Mammary epithelial cell (primary cell): ENCODE measurements at places on chromosomes 6 and 20. TPM values are rescaled to one million over a fixed set of nuclear protein-coding genes. Genes with fewer than 3 reads are reported as not detected.

Gene OR2B6
- polyA plus RNA-seq, result not detected

Gene EPPIN
- polyA plus RNA-seq, result not detected

Gene OTOR
- polyA plus RNA-seq, result not detected

Gene SULF2
- polyA plus RNA-seq, result 44.0 TPM

Gene MUCL3
- polyA plus RNA-seq, result 0.03 TPM

Gene LY6G6F
- not detected for polyA plus RNA-seq

Gene MCHR2
- not detected for polyA plus RNA-seq

Gene MYT1
- polyA plus RNA-seq, result 0.02 TPM

GRCh38 chr6:97765461-97765860 is 482.4 kb upstream of the MMS22L start:
- no peak for DNase-seq

DNA sequence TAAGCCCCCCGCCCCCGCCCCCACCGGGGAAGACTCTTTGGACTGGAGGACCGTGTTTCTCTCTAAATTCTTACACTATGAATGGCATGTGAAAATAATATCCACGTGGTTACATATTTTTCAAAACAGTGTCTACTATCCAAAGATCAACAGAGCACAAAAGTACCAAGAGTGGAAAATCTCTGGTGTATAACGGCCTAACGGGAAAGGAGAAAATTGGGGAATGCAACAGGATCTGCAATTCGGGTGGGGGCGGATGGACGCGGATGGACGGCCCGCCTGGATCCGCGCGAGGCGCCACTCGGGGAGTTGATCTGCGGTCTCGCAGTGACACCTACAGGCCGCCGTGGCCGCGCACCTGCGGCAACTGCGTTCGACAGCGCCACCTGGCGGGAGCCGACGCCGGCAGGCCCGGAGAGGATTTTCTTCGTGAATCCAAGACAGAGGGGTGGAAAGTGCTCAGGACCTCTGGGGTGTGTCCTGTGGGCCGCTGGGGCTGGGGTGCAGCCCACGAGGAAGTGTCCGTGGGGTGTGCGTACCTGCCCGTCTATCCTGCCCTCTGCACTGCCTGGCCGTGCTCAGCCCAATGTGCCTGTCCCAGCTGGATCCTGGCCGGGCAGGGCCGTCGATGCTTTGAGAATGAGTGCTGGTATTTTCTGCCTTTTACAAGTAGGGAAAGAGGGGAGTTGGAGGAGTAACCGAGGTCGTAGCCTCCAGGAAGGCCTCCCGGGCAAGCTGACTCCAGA is 18.6 kb downstream of the ANKRD60 start:
- DNase-seq, result peak; percentile 48

GRCh38 chr6:148538261-148539190 is 195.9 kb downstream of the SASH1 start:
- no peak for DNase-seq

GRCh38 chr6:167571550-167571949 is 246.7 kb downstream of the TTLL2 start:
- DNase-seq, result no peak

DNA sequence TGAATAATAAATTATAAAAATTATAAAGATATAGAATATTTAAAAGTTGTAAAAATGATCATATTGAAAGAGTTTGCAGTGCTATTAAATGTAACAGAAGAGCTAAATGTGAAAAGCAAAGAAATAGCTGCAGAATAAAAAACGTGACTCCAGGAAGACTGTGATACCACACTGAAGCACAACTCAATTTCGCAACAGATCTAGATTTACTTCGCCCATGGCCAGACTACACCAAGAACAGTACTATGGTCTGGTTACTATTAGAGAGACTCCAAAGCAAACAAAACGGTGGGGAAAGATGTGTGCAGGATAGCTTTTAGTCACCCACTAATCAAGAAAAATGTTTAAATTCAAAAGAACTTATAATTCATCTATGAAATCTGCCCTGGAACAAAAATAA is 1.9 kb downstream of the CHD6 start:
- DNase-seq, result no peak

DNA sequence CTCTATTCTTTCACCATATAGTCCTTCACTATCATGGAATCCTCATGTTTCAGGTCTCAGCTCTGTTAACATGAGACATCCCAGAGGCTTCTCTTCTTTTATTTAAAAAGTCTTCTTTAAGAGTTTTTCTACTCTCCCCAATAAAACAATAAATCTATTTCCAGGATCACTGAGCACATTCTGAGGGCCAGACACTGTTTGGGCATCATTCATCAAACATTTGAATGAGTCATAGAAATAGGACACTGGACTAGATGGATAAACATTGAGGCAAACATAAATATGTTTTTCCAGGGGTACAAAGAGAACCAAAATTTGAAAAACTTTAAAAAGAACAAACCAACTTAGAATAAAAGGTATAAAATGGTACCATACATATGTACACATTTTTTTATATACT is 554.4 kb downstream of the KIF16B start:
- DNase-seq, result peak; percentile 12

DNA sequence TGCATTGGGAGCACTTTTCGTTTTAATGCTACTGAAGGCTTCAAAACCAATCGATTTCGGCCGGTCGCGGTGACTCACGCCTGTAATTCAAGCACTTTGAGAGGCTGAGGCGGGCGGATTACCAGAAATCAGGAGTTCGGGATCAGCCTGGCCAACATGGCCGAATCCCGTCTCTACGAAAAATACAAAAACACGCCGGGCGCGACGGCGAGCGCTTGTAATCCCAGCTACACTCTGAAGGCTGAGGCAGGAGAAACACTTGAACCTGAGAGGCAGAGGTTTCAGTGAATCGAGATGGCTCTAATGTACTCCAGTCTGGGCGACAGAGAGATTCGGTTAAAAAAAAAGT is 58.4 kb downstream of the TRIM38 start:
- peak; percentile 54 for DNase-seq

- DNase-seq, result no peak
These were observed 20.0 kb downstream of the PRPF6 start for GRCh38 chr20:64000906-64001305.

- DNase-seq, result no peak
These were observed 229.7 kb upstream of the MARCKS start for GRCh38 chr6:113627480-113627879.

- no peak for DNase-seq
These were observed 8.4 kb upstream of the GABRR2 start for GRCh38 chr6:89323511-89323971.

DNA sequence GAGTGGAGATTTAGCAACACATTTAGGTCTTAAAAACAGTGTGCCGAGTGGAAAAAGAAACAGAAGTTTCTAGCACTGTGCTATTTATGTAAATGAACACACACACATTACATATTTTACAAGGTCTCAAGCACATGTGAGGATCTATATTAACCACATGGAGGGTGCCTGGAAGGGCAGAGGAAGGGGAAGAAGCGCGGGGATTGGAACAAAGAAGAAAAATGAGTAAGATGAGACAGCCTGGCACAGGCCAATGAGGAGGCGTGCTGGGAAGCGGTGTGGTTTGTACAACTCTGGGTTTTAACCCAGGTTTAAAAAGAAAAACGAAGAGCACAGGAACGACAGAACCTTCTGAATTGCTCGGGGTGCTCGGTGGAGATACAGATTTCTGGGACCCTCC is 5.7 kb downstream of the KCNG1 start:
- no peak for DNase-seq

- no peak for DNase-seq
These were observed 16.7 kb upstream of the LMBRD1 start for GRCh38 chr6:69813508-69813907.

DNA sequence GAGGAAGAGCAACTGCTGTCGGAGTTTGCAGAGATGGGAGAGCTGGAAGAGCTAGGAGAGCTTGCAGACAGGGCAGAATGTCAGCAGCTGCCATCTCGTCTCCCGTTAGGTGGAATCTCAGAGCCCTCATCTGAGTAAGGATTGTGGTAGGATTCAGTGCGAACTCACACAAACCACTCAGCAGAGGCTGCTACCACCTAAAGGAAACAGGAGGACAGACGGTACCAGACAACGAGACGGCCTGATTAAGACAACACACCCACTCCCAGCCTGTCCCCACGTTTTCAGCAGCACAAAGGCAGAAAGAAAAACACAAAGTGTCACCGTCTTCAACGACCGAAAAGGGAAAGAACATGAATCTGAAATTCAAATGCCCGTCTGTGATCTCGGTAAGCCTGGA is 4.1 kb downstream of the LEMD2 start:
- no peak for DNase-seq

DNA sequence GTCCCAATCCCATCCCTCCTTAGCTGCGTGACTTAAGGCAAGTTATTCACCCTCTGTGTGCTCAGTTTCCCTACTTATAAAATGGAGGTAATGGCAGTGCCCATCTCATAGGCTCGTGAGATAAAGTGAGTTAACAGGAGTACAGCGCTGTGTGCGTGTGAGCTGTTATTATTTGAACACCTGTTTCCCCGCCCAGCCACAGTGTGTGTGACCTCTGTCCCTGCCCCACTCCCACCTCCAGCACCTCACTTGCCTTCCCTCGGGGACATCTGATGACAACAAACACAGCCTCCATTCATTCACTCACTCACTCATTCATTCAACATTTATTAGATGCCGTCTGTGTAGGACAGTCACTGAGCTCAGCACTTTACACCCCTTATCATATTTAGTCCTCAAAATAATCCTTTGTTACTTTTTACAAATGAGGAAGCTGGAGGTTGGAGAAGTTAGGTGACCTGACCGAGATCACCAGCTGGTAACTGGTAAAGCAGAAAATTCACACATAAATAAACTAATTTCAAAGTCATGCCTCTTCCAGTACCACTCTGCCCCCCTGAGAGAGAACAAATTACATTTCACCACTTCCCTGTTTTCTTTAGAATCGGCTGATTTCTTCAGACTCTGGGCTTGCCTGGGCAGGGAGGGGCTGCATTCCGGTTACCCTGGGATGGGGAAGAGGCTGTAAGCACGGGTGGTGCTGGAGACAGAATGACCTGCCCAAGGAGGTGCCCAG is 58.6 kb downstream of the CPNE5 start:
- peak; percentile 11 for DNase-seq

DNA sequence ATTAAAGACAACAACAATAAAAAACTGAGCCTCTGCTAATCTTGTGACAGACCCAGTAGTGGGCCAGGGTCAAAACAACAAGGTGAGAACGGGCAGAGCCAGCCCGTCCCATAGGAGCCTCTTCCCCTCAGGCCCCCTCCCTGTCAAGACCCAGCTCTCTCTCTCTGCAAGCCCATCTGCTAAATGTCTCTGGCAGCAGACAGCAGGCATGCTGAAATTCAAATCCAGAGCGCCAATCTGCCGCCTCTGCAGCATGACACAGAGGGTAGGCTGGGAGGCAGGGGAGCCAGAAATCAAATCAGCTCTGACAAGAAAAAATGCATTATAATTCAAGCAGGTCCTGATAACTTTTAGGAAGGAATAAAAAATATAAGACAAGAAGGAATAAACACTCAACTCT is 26.3 kb downstream of the METTL24 start:
- no peak for DNase-seq

GRCh38 chr20:44449864-44450263 is 25.8 kb upstream of the TTPAL start:
- DNase-seq, result no peak

DNA sequence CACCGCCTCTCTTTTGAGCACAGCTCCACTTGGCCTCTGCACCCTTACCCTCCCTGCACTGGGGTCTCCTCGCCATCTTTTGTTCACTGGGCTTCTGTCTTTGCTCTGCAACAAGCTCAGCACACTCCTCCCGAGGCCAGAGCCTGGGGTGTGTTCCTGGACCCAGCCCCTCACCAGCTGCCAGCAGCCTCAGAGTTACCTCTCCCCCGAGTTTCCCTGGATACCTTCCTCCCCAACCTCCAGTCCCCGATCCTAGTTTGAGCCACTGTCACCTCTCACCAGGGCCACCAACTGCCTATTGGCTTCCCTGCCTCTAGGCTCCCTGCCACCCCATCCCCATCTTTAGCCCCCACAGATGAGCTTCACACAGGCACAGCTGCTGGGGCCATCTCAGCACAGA is 12.3 kb downstream of the CYP21A2 start:
- DNase-seq, result no peak

GRCh38 chr6:73727114-73727513 is 31.1 kb downstream of the CD109 start:
- DNase-seq, result no peak

DNA sequence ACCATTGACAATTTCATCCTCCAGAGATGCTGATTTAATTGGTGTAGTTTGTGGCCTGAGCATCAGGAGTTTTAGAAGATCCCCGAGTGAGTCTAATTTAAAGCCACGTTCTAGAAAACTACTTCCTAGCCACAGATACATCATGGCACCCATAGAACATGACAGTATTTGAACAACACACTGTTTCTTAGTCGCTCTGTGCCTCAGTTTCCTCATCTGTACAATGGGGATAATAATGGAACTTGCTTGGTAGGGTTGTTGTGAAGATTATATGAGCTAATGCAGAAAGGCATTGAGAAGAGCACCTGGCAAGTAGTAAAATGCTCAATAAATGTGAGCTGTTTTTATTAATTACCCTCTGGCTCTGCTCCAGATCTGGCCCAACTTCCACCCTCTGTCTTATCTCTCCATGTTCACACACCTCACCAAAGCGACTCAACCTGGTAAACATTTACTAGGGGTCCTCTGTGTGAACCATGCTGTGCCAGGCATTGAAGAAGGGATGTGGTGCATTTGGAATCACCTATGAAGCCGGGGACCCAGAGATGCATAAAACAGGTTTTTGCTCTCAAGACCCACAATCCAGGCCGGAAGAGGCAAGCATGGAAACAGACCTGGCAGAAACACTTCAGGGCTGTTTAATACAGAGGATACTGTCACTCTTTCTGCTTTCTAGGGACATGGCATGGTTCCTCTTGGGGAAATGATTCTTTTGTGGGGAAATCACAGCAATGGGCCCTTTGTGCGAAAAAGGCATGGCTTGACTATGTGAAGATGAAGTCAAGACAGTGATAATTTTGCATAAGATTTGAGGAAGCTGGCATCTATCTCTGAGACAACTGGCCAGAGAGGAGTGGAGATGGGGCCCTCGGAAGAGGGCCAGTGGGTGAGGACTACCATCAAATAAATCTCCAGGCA is 16.2 kb upstream of the MRPS18A start:
- DNase-seq, result no peak

DNA sequence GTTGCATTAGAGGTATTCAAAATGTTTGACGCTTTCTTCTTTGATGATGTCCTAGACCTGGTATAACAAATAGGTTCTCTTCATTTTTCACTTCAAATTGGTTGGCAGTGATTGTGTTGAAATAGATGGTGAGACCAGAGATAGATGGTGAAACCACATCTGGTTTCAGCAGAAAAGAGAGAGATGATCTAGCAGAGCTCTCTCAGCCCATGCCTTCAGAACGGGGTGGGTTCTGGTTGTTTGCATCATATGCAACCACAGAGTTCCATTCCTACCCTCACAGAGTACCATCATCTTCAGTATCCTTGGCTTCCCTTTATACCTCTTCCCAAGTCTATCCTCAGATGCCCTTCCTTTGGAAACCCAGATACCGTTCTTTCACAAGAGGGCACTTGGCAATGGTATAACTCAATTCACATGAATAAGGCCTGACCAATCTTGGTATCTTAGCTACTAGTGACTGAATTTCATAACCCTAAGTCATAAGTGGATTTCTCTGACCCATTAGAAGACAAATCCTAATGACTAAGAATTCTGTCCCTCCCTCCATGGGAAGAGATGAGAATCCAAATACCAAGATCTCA is 93.7 kb downstream of the UBE3D start:
- no peak for DNase-seq

- DNase-seq, result no peak
These were observed 3.9 kb downstream of the CDKAL1 start for GRCh38 chr6:20538131-20538662.

GRCh38 chr20:18004384-18005031 is 35.7 kb downstream of the MGME1 start:
- DNase-seq, result no peak

GRCh38 chr6:42158011-42158410 is 15.2 kb upstream of the GUCA1A start:
- DNase-seq, result no peak

- peak; percentile 44 for DNase-seq
These were observed 736.1 kb downstream of the DOK5 start for GRCh38 chr20:55211481-55211880.
